ENCODE measurements at places on chromosomes 2 and 18.

GRCh38 chr2:155830817-155831579 is 501.5 kb downstream of the NR4A2 start:
- no peak for DNase-seq

GRCh38 chr2:180799141-180799540 is 181.3 kb upstream of the UBE2E3 start:
- DNase-seq, result no peak

GRCh38 chr2:88053934-88054781 is 1.4 kb downstream of the KRCC1 start:
- no peak for DNase-seq

DNA sequence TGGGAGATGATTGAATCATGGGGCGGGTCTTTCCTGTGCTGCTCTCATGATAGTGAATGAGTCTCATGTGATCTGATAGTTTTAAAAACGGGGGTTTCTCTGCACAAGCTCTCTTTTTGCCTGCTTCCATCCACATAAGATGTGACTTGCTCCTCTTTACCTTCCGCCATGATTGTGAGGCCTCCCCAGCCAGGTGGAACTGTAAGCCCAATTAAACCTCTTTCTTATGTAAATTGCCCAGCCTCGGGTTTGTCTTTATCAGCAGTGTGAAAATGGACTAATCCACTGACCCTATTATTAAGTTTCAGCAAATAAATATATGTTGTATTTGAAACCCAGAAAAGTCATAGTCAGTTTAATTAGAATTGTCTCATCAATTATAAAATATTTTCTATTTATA is 22.0 kb downstream of the IRS1 start:
- DNase-seq, result no peak

DNA sequence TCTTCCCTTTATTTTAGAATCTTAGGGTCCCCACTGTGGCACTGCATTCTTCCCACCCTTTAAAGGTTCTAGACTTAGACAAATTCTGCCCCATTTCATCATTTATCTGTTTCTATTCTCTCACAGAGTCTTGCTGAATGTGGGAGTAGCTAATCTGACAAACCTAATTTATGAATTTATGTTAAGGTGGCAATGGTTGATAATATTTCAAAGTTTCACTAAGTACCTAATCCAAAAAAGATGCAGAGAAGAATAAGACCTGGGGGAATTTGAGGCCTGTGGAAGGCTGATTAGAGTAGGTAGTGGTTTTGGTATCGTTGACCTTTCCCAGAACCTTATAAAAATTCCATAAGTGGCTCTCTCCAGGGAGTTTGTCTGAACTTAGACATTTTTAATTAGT is 18.0 kb downstream of the KCNE4 start:
- DNase-seq, result no peak

- DNase-seq, result no peak
These were observed 158.6 kb downstream of the HNMT start for GRCh38 chr2:138122891-138123290.

GRCh38 chr2:14288016-14288415 is 344.5 kb upstream of the LRATD1 start:
- no peak for DNase-seq

DNA sequence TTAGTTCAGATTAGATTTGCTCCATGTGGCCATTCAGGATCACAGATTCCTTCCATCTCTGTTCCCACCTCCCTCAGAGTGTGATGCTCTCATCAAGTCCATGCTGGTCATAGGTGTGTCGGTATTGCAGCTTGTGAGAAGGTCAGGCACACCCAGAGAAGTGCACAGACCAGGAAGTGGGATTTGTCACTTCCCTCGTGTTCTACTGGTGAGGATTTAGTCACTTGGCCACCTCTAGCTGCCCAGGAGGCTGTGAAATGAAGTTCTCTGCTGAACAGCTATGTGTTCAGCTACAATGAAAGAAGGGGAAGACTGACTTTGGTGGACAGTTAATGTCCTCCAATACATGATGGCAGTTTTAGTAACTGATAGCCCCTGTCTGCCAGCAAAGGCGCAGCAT is 3.5 kb upstream of the LANCL1 start:
- no peak for DNase-seq

DNA sequence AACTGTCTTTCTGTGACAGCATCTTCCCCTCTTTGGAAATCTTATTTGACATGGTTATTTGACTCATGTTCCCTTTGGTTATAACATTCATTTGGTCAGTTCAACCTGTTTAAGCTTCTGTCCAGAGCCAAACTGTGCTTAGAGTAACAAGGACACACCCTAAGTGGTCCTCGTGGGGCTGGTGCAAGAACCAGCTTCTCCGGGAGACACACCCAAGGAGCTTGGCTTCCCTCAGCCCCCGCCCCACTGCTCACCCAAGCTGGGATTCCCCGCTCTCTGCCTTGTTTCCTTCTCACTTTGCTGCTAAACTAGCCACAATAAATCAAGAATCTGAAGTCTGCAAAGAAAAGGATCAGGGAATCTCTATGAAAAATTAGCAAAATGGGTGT is 1.4 kb downstream of the SCYGR3 start:
- DNase-seq, result no peak

DNA sequence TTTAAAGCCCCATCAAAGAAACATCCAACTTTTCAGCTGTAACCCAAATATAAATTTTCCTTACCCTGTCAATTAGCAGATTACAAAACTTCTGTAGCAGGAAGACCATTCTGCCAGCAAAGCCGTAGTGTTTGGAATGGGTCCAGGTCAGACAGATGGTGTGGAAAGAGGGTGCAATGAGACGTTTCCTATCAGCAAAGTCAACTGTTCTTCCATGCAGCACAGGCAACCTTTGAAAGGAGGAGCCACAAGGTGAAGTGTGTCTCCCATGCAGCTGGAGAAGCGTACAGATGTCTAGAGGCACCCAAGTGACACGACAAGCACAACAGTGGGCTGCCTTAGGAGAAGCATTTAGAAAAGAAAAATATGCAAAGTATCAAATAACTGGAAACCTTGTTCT is 83.7 kb downstream of the SP3 start:
- peak; percentile 90 for DNase-seq

GRCh38 chr2:213627054-213627710 is 342.9 kb downstream of the SPAG16 start:
- DNase-seq, result no peak

GRCh38 chr2:127678531-127678930 is 3.2 kb upstream of the LIMS2 start:
- no peak for DNase-seq

DNA sequence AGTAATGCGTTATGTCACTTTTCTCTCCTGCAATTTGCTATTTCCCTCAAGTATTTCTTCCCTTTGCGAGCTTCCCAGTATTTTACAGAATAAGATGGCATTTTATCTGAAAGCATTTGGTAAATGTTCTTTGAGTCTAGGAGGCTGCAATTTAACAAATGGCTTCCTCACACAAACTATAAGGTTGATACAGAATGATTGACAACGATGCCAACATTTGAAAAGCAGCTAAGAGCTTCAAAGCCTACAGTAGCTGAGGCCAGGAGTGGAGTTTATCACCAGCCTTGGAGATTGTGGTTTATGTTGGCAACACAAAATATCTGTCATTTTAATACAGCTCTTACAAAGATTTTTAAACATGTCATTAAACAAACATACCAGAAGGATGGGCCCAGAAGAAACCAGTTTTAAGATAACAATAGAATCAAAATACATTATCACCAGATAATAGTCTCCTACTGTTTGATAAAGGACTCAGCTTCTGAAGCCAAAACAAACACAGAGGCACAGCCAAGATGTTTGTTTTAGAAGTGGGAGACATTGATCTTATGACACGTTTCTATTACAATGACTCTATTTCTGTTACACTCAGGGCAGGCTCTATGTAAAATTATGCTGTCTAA is 711.4 kb upstream of the ACVR2A start:
- no peak for DNase-seq

DNA sequence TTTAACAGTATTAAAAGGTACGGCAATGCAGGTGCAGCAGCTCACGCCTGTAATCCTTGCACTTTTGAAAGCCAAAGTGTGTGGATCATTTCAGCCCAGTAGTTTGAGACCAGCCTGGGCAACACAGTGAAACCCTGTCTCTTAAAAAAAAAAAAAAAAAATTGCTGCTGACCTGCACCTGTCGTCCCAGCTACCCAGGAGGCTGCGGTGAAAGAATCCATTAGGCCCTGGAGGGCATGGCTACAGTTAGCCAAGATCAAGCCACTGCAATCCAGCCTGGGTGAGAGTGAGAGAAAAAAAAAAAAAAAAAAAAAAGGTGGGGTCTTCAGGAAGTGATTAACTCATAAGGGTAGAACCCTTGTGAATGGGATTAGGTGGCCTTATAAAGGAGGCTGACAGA is 12.8 kb downstream of the CUL3 start:
- DNase-seq, result no peak

DNA sequence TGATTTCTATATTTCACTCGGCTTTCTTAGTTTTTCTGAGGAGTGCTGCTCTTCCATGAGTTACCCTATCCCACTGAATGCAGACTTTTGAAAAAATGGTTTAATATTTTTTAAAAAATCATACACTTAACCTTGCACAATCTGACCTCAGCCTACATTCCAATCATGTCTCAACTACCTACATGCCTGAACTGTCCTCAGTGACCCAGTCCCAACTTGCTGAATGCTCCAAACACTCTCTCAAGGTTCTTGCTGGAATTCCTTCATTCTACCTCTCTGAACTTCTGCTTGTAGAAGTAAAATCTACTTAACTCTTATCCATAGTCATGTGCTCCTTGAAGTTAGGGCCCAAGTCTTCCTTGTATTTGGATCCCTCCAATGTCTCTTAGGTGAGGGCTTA is 181.6 kb downstream of the XIRP2 start:
- no peak for DNase-seq

- no peak for DNase-seq
These were observed 4.8 kb downstream of the LIPT1 start for GRCh38 chr2:99159594-99159993.

DNA sequence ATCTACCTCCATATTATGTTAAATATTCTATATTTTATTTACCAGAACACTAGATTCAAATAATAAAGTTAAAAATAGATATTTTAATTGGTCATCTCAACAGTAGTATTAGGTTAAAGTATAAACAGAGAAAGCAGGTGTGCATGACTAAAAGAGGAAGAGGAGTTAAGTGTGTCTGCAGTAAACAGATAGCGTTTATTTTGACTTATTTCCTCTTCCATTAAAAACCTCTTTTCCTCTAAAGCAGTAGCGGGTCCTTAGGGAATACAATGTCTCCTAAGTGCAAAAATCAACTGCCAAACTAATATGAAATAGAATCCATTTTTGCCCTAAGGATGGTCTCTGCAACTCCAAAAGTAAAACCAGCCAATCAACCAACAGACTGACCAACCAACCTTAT is 27.7 kb downstream of the EIF2AK3 start:
- no peak for DNase-seq

- DNase-seq, result peak; percentile 11
These were observed 6.1 kb upstream of the SERPINB8 start for GRCh38 chr18:63963615-63964256.

GRCh38 chr2:1727101-1727771 is 17.1 kb downstream of the PXDN start:
- DNase-seq, result no peak

DNA sequence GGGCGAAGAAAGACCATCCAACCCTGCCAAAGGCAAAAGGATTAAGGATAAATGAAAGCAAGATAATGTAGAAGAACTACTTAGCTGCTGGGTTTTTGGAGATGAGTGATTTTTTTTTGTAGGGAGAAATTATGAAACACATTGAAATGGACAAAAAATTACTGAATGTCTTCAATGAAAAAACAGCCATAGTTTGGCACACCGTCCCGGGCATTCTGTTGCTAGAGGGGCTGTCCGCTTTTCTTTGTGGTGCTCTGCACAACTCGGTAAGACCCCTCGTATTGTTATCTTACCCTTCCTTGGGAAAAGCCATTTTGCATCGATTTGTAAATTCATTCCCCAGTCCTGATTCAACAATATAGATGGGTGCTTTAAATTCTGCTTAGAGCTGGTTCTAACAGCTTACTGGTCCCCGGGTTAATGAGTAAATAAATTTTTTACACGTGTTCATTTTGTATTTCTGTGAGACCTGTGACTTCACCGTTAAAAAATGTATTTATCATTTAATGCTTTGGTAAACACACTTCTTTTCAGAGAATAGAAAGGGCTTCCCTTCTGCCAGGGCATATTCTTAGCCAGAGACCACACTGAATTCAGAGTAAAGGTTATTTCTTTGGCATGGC is 912 bp upstream of the LAPTM4A start:
- peak; percentile 30 for DNase-seq

DNA sequence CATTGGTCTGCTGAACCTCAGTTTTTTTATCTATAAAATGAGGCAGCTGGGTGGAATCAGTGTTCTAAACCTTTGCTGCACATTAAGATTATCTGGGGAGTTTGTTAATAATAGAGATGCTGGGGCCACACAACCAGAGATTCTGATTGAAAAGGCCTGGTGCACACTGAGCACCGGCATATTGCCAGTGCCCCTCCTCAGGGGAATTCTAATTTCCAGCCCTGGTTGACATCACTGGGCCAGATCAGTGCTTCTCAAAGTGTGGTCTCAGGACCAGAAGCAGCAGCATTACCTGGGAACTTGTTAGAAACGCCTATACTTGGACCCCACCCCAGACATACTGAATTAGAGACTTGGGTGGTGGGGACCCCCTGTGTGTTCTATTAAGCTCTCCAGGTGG is 112.5 kb downstream of the SETBP1 start:
- peak; percentile 5 for DNase-seq

DNA sequence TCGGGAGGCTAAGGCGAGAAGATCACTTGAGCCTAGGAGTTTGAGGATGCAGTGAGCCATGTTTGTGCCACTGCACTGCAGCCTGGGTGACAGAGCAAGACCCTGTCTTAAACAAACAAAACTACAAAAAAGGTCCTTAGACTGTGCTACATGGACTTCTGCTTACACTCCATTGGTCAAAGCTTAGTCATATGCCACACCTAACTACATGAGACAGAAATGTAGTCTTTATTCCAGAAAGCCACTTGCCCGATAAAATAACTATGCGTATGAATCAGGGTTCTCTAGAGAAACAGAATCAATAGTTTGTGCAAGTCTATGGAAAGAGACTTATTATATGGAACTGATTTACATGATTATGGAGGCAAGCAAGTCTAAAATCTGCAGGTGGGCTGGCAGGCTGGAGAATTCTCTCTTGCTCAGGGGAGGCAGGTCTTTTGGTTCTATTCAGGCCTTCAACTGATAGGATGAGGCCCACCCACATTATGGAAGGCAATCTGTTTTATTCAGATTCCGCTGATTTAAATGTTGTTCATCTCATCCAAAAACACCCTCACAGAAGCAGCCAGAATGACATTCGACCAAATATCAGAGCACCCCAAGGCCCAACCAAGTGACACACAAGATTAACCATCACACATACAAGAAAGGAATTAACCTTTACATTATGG is 114.4 kb upstream of the SIX2 start:
- no peak for DNase-seq

GRCh38 chr2:120766470-120767351 is 31.0 kb downstream of the GLI2 start:
- DNase-seq, result no peak

GRCh38 chr18:34844732-34845459 is 134.8 kb downstream of the DTNA start:
- DNase-seq, result no peak

- no peak for DNase-seq
These were observed 47.0 kb upstream of the MSH6 start for GRCh38 chr2:47735912-47736311.

Data from NCI-H446 treated with DMSO at 0.1 percent for 48 hours (cell line).